ENCODE measurements at places on chromosomes 2 and 18.

- DNase-seq = no peak
These were observed 44.5 kb downstream of the PDIA6 start for GRCh38 chr2:10768063-10768507.

DNA sequence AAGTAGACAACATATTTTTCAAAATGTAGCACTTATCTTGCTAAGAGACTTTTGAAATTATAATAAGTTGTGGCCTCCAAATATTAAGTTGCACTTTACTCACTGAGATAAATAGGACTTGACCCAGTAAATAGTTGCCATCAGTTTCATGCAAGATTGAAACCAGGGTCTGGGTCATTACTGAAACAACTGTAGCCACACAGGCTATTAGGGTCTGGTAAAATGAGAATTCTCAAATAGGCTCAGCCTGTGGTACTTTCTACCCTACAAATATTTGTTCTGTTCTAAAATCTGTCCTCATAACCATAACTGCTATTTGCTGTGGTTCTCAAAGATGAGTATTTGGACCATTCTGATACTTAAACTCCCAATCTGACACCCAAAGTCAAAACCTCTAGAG lies 115.4 kb upstream of the STK17B start:
- DNase-seq = no peak

DNA sequence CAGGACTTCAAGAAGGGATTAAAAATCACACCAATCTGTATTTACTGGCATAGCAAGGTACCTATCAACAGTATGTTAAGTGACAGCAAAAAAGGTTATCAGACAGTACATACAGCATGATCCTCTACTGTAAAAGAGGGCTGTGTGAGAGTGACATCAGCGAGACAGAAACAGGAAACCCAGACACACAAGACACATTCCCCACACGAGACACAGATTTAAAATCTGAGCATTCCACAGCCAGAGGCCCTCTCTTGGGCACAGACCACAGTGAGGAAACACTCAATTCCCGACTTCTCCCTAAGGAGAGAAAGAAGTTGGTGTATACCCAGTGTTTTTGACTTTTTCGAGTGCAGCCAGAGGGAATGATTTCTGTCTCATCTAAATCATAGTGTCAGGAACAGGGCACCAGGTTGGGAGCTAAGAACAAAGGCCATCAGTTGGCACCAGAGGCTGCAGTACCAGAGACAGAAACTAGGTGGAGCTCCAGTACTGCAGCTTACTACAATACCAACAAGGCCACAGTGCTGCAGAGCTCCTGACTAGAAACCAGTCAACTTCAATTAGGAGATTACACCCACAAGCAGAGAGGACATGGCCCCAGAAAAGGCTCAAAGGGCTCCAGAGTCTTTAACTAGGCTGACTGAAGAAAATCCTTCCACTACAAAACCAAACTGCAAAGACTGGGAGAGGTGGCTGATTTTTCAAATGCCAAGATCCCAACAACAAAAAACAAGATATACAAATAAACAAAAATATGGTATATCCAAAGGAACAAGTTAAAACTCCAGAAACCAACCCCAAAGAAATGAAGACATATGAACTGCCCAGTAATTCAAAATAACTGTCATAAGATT lies 41.0 kb downstream of the UNC50 start:
- peak; percentile 80 for DNase-seq

DNA sequence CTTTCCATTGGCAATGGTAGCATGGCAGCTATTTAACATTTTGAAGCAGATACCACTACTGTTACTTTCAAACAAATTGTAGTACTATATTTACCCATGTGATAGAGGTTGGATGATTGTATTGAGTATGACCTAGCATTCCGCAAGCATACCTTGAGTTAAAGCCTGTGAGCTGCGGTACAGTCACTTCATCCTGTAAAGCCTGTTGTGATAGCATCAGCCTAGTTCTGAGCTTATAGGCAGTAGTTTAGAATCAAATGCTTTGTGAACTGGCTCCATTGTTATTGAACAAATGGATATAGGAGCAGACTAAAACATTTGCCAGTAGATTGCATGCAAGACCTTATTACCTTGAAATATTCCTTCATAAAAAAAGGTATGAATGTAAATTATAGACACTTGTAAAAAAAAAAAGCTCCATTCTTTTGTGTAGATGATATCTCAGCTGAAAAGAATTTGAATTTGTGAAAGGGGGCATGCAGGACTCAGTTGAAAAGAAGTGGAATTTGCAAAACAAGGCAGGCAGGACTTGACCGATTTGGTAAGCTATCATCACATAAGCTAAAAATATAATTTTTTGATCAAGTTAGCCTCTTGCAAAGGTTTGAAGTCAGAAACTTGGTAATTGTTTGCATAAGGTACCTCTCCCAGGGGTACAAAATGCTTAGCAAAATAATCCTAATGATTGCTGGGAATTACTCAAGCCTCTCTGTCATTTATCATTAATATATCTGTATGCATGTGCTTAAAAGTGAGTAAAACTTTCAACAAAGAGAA lies 138.5 kb upstream of the ITGA4 start:
- no peak for DNase-seq

DNA sequence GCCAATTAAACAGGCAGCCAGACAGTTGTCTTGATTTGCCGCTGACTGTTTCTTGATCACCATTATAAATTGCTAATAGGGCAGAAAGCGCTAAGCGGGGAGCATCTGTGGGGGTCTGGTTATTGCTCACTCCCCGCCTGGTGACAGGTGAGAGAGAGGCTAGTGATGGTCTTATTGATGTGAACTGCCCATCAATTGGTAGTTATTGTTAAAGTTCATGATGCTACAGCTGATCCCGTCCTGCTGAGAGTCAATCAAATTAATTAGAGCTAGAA lies 148.5 kb downstream of the LNPK start:
- no peak for DNase-seq

GRCh38 chr2:115460008-115460407 lies 1017.6 kb downstream of the DPP10 start:
- DNase-seq = no peak

DNA sequence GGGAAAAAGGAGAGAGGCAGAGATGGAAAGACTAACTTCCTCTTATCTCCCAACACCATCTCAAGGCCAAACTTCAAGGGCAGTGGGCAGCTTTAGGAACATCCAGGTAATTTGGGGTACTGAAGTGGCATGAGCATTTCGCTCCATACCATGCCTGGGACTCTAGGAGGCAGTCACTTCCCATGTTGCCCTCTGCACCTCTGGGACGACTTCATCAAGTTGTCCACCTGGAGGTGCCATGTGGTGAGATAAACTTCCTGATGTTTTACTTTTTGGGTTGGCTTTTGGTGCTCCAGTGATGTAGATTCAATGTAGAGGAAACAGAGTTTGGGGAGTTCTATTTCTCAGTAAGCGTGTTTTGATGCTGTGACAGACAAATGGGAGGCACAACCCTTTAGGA lies 56.3 kb upstream of the UPP2 start:
- no peak for DNase-seq

- DNase-seq = no peak
These were observed 117.1 kb downstream of the FSHR start for GRCh38 chr2:49037197-49037596.

DNA sequence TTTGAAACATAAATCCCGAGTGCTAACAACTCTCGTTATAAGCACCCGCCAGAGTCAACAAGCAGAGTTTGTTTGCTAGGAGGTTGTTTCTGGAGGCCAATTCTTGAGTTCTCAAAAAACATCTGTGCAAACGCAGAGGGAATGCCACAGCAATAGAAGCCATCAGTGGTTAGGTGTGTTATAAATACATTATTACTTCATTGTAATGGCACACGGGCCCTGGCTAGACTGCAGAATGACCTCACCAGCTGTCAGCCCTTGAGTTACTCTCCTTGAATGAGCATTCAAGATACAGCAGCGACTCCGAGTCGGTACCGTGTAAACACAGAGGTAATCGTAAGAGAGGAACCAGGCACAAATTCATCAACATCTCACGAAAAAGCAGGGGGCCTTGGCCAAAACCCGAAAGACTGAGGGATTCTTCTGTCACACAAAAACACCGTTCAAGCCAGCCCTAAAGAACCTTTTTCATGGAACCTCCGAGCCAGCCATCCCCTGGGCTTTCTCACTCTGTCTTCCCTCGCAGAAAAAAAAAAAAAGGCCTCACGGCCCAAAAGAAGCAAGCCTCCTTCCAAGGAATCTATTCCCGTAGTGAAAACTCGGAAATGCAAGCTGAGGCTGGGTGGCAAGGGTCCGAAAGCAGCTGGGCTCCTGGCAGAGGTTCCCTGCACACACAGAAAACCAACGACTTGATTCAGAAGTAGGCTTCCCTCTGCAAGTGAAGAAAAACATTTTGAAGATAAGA lies 133.7 kb upstream of the MEIS1 start:
- DNase-seq = peak; percentile 2

- no peak for DNase-seq
These were observed 38.1 kb downstream of the TRAK2 start for GRCh38 chr2:201413143-201413542.

DNA sequence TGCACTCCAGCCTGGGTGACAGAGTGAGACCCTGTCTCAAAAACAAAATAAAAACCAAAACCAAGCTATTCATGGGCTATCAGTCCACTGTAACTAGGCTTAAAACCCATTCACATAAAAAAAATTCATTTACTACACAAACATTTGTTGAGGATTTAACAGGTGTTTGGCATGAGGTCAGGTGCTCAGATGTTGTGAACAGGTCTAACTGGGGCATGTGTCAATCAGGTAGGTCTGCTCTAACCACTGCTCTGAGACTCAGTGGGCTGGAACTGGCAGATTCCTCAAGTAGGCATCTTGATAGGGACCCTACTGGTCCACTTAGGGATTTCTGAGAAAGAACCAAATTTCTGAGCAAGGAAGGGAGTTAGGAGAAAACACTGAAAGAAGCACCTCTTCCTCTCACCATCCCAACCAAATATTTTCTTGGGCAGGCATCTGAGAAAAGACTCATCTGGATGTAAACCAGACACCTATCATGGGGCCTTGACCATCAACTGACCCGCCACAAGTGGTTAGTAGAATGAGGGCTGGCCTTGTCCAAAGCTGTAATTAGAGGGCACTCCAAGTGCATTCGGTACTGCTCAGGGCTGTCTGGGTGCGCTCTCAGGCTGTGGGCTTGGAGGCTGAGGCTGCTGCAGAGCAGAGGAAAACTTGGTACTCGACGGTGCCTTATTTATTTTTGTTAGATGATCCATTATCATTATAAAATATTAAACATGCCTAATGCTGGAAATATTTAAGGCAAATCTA lies 33.9 kb downstream of the WIPF1 start:
- DNase-seq = no peak

DNA sequence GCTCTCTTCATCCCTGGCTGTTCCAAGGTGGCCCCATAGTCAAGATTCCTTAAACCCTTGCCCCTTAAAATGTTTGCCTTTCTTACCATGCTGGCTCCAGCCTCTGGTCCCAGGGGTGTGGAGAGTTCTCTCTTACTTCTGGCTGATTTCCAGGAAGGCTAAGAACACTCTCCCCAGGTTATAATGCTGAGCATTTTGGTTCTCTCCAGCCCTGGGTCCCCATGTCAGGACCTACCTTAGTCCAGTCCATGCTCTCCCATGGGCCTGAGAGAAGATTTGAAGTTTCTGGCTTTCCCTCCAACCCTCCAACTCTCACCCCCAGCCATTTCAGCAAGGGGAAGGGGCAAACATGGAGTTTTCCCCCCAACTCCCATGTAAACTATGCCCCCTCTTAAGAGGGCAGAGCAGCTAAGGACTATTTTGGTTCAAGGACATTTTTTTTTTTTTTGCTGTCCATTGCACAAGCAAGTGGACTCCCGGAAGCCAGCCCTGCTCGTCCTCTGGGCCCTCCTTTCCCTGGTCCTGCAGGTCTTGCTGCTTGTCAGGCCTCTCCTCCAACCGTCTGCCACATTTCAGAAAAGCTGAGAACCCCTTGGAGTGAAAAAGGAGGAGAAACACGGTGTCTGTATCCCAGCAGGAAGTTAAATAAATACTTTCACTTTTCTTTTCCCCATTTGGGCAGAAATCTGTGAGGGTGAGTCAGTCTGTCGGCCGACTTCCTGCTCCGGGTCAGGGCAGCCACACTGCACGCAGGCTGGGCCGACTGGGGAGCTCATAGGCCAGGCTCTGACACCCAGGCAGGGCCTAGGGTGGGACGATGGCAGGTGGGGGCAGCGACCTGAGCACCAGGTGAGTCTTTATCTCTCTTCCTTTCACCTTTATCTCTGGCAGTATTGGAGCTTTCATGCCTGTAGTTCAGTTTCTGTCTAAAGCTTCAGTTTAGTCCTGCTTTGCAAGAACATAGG lies at the start of gene SP140L:
Gene SP140L (plus strand): TSS at position 741 of the 965 bp plus-strand sequence. CDS start 77 bp downstream, at position 818.
- DNase-seq = peak; percentile 88

DNA sequence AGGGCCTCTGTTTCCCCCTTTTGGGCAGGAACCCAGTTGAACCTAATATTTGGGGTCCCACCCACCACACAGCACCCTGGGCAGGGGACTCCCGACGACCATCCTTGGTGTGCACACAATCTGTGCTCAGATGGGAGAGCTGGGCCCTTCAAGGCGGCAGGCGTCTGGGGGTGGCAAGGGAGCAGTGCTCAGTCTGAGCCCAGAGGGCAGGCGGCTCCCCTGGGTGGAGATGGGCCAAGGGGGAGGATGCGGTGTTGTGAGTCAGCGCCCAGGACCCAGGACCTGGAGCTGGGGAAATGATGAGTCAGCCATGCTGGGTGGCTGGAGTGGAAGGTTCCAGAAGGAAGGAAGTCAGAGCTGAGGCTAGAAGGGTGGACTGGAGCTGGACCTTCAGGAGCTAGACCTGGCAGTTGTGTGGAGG lies 3.8 kb downstream of the PROM2 start:
- DNase-seq = peak; percentile 73

DNA sequence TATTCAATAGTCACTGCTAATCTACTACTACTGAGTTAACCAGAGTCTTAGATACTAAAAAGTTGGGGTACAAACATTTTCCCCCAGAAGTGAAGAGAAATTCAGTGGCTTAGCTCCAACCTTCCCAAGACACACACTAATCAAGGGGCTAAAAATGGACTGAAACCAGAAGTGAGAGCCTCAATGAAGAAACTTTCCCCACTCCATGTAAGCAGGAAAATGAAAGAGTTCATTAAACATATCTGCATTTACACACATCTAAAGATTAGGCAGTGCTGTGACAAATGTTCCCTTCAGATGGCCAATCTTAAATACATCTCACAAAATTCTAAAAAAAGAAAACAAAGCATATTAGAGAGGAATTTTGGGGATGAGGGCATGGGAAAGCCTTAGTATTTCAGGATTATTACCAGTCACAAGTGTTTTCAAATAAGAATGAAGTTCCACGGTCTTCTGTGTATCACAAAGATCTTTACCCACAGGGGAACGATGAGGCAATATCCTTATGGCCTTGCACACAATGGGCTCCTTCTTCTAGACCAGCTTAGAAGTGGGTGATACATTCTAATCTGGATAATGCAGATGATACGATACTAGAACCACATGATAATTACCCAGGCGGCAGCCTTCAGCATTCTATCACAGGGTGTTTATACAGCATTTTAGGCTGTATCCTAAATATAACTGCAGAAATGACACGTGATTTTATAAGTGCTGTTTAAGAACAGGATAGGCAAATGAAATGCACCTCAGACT lies 17.1 kb downstream of the ANKRD44 start:
- peak; percentile 51 for DNase-seq

DNA sequence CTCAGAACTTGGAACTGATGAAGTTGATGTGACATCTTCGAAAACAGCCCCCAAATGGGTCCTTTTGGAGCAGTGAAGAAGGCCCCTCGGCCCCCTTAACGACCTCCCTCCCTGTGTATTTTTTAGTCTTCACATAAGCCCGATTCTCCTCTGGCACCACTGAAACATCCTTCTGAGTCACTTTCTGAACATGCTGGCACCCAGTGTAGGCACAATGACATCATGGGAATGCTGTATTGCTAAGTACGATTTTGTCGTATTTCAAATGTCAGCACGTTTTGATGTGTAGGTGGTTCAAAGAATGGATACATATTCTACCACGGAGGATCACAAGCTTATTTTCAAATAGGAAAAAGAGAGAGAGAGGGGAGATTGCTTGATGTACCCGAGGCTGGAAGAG lies 111.7 kb upstream of the RIOK3 start:
- DNase-seq = no peak

Data from HT1080 (cell line).